Activated T-cell treated with anti-CD3 and anti-CD28 coated beads, Interleukin-2, amount 50 U/mL, for 48 hours (primary cell): ENCODE measurements at places on chromosomes 2 and 18.
A peak's percentile ranks its signal among the peaks of the same experiment; 100 is the strongest.

DNA sequence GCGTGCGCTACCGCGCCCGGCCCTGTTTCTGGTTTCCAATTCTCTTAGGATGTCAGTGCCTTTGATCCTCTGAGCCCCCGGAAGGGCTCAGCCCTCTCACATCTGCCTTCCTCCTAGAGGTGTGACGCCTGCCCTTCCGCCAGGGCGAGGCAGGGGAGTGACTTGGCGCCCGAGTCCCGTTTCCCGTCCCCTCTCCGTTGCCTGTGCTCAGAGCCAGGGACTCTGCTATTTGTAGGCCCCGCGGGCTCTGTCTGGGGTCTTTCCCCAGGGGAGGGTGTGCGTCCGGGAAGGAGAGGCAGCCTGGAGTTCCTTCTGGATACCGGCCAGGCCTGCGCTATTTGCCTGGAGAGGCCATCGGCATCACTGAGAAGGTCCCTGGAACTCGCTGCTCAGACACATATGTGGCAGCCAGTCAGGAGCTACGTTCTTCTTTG lies 103.7 kb upstream of the TAF1B start:
- peak; percentile 73 for DNase-seq

DNA sequence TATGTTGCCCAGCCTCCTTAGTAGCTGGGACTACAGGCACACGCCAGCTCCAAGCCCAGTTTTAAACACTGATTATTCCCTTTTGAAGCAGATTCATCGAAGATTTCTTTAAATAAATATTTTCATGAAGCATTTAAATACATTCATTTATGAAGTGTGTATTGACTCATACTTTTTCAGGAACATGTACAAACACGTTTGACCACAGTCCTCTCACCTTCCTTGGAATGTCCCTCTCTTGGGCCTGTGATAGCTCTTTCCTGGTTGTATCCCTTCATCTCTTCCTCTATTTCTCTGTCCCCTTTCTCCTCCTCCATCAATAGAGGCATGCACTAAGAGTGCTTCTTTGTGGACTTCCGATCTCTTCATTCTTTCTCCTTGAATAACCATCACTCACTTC lies 2.5 kb downstream of the PSTPIP2 start:
- peak; percentile 14 for DNase-seq

GRCh38 chr18:28960146-28960545 lies 783.2 kb upstream of the CDH2 start:
- DNase-seq = no peak

- no peak for DNase-seq
Observed at GRCh38 chr2:53445383-53446070, 322.1 kb upstream of the CHAC2 start.

GRCh38 chr2:96819128-96819875 lies 3.2 kb downstream of the CNNM3 start:
- no peak for DNase-seq

GRCh38 chr2:68040078-68040477 lies 22.7 kb downstream of the C1D start:
- no peak for DNase-seq

- no peak for DNase-seq
Observed at GRCh38 chr2:7969756-7970515, 711.9 kb upstream of the ID2 start.

DNA sequence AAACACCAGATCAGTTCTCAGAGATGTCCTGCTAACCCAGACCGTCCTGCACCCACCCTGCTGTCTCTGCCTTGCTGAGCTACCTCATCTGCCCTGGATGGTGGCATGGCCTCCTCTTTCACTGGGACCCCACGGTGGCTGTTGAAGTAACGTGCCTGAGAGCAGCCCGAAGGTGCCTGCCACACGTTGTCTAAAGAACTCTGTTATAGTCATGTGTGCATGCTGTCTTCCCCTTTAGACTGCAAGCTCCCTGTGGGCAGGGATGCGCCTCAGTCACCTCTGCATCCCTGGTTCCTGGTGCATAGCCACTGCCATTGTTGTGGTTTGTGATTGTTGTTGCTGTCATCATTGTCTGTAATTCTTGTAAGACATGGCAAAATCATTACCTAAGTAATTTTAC lies 235.9 kb downstream of the EIPR1 start:
- no peak for DNase-seq

DNA sequence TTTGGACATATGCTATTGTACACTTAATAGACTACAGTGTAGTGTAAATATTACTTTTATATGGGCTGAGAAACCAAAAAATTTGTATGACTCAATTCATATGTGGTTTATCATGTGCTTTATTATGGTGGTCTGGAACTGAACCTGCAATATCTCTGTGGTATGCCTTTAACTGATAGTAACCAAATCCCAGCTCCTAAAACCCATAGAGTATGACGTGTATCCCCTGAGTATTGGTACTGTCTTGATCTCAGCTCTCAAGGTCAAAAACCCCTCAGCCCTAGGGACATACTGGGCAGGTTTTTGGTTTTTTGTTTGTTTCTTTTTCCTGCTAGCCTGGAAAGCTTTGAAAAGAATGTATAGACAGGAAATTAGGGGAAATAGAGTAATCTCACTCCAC lies 42.2 kb upstream of the ARHGAP15 start:
- DNase-seq = no peak

GRCh38 chr2:120919771-120920453 lies 184.2 kb downstream of the GLI2 start:
- DNase-seq = no peak

- DNase-seq = no peak
Observed at GRCh38 chr2:141062443-141062842, 1068.4 kb downstream of the LRP1B start.

DNA sequence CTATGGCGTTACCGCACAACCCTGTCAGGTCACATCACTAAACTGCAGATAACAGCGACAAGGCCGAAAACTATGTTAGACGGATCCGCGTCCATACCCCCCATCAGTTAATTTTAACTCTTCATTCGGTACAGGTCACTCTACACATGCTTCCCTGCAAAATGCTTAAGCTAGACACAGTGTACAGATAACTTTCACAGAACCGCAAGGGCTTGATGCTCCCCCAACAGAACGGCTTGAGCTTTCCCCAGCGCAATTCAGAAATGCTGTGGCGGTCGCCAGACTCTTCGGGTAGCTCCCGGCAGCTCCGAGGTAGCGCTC lies 283 bp upstream of the RBBP8 start:
- no peak for DNase-seq

DNA sequence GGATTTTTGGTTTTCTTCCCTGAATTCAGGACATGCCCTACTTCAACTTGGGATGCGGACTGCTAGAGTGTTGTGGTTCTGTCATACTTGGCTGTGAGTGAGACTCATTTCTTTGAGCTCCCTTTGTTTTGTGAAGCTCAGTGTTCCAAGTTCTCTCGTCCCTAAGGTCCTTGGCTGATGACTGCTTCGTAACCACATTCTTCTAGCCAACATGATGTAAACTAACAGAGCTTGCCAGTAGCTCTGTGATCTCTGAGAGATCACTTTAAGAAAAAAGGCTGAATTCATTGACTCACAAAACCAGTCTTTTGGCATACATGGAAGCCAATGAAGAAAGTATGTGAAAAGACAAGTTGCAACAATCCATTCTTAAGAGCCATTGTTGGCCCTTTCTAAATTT lies 96.9 kb upstream of the MSTN start:
- no peak for DNase-seq

DNA sequence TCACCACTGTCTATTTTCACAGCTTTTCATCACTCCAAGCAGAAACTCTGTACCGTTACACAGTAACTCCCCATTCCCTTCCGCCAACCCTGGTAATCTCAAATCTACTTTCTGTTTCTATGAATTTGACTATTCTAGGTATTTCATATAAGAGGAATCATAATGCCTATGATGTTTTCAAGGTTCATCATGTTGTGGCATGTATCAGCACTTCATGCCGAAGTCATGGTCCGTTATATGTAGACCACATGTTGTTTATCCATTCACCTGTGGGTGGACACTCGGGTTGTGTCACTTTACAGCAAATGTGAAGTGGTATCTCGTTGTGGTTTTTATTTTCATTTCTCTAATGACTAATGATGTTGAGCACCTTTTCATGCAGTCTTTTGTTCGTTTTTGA lies 21.6 kb downstream of the CPSF3 start:
- no peak for DNase-seq

- no peak for DNase-seq
Observed at GRCh38 chr2:42421601-42422239, 60.7 kb upstream of the COX7A2L start.

DNA sequence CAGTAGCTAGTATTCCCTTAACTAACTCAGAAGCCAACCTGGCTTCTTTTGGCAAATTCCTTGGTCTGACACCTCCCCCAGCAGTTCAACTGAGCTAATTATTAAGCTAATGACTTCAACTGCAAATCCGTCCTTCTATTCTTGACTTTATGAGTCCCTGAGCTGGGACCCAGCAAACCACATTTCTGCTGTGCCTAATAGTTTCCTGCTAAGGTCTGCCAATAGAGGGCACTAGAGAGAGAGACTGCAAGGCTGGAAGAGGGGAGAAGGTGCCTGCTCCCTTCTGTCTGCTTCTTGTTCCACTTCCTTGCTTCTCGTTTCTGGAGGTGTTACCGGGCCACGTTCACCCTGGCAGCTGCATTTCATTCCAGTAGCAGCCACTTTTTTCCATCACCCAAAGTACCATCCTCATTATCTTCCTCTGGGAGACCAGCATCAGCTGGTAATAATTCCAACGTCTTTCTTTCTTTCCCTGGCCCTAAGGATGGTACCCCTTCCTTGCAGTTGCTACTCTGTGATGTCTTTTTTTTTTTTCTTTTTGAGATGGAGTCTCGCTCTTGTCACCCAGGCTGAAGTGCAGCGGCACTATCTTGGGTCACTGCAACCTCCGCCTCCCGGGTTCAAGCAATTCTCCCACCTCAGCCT lies 352.0 kb downstream of the TNS1 start:
- DNase-seq = peak; percentile 28

DNA sequence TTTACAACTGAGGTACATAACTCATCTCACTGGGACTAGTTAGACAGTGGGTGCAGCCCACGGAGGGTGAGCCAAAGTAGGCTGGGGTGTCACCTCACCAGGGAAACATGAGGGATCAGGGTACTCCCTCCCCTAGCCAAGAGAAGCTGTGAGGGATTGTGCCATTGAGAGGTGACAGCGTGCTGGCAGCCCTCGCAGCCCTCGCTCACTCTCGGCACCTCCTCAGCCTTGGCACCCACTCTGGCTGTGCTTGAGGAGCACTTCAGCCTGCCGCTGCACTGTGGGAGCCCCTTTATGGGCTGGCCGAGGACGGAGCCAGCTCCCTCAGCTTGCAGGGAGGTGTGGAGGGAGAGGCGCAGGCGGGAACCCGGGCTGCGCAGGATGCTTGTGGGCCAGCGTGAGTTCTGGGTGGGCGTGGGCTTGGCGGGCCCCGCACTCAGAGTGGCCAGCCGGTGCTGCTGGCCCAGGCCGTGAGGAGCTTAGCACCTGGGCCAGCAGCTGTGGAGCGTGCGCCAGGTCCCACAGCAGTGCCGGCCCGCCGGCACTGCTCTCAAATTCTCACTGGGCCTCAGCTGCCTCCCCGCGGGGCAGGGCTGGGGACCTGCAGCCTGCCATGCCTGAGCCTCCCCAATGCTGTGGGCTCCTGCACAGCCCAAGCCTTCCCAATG lies 44.5 kb upstream of the FAM110C start:
- DNase-seq = no peak

DNA sequence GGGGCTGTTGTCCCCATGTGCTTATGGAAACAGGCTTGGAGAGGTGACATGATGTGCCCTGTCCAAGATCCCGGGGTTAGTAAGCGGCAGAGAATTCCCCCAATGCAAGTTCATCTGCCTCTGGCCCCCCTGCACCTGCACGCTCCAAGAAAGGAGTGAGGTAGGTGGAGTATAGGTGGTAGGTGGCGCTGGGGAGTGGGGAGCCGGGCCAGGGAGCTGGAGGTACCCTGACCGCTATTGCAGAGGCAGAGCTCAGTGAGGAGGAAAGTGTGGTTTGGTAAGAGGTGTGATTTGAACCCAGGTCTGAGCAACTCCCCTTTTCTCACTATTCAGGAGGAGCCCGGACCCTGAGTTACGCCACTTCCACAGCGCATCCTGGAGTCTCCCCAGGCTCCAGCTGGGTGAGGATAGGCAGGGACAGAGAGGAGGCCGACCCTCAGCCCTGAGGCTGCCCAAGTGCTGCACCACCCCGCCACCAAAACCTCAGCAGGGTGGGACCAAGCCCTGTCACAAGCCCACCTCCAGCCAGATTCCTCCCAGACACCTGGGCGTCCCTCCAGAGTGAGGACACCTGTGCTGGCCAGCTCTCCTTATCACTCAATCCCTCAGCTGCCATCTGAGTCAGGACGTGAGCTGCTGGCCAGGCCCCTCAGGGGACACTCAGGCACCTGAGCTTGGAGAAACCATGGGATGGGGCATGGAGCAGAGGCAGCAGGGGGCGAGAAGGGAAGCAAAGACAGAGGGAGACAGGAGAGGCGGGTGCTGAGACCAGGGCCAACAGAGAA lies 5.6 kb downstream of the HAAO start:
- DNase-seq = peak; percentile 12

DNA sequence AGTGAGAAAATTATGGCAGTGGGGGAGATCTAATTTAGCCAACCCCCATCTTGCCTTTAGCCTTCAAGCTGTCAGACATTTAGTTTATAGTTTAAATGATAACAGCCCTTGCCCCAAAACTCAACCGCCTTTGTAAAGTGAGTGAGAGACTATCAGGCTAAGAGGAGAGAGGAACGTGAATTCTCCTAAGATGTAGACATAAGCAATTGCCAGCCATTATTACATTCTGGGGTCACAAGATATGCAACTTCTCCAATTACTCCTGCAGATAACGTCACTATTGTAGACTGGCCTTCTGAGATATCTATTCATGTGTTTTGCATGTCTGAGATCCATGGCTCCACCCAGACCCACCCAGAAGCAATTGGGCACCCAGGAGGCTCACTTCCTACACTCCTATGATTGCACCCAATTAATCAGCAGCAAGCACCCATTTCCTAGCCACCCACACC lies 307.3 kb downstream of the NBAS start:
- no peak for DNase-seq

DNA sequence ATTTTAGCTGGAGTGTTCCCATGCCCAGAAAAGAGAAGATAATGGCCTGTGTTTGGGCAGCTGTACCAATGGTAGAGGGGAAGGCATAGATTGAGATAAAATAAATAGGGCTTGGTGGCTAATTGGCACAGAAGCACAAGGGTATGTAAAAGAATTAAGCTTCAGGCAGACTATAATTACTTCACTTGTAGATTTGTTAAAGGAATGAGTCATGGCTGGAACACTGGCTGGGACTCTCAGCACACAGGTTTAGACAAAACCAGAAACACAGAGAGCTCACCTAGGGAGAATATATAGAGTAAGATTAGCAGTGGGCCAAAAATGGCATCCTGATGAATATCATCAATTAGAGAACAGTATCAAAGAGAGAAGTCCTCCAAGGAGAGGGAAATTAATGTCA lies 198.3 kb upstream of the FIGN start:
- no peak for DNase-seq

DNA sequence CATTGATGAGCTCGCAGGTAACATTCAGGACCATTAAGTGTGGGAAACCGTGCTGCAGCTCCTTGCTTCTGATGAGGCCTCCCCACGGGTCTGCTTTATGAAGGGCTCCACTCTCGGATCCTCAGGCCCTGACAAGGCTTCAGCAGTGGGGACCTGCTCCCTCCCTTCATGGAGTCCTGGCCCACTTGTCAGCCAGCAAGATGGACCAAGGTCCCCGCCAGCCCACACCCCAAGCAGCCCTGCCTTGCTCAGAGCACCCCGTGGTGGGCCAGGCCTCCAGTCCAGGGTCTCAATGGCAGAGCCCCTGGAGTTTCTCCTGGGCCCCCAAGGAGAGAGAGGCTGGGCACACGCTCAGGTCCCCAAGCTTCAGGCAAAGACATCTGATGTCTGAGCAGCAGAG lies 41.5 kb downstream of the CROCC2 start:
- no peak for DNase-seq
